GM18507 (cell line): ENCODE measurements at places on chromosomes 11 and 22.
A peak's percentile ranks its signal among the peaks of the same experiment; 100 is the strongest.

- no peak for DNase-seq
Measured at GRCh38 chr11:24386546-24387397, 110.1 kb upstream of the LUZP2 start.

- no peak for DNase-seq
Measured at GRCh38 chr11:17744151-17744940, 9.8 kb downstream of the KCNC1 start.

GRCh38 chr11:47668665-47669064 is 26.3 kb upstream of the MTCH2 start:
- no peak for DNase-seq

GRCh38 chr22:47295982-47296381 is 533.5 kb downstream of the TBC1D22A start:
- DNase-seq = no peak

- DNase-seq = no peak
Measured at GRCh38 chr11:23490557-23491235, 630.4 kb upstream of the CCDC179 start.

DNA sequence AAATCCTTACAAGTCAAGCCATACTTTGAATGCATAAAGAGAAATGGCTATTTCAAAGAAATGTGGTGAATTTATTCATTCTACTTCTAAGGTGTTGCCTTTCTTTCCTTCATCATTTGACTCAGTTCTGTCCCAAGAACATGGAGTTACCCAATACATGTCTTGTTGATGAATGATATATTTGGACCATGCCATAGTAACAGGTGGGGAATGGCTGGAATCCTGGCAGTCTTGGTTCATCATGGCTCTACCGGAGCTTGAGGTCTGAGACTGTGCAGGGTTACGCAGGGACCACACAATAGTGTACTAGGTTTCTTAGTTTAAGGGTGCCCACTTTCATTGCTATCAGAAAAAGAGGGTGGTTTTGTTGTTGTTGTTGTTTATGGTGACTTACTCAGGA is 40.3 kb upstream of the MPEG1 start:
- no peak for DNase-seq

- DNase-seq = no peak
Measured at GRCh38 chr22:35840302-35840739, 122.6 kb downstream of the APOL5 start.

DNA sequence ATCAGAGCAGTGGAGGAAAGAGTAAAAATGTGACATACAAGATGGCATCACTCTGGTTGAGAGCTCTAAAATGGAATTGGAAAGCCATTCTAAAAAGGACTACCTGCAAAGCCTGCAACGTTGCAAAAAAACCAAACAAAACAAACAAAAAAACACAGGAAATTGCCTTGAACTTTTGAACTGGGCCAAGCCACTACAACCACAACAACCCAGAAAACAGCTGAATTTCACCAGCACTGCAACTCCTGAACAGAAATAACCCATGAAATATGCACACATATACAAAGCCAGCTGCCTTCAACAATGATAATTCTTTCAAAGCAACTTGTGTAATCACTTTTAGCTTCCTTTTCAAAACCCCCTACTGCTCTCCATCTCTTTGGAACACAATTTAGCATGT is 326.6 kb upstream of the LRRC4C start:
- DNase-seq = no peak

- DNase-seq = no peak
Measured at GRCh38 chr11:67525275-67525976, 2.2 kb upstream of the CABP2 start.

GRCh38 chr22:27603800-27604144 is 197.8 kb downstream of the MN1 start:
- DNase-seq = no peak

DNA sequence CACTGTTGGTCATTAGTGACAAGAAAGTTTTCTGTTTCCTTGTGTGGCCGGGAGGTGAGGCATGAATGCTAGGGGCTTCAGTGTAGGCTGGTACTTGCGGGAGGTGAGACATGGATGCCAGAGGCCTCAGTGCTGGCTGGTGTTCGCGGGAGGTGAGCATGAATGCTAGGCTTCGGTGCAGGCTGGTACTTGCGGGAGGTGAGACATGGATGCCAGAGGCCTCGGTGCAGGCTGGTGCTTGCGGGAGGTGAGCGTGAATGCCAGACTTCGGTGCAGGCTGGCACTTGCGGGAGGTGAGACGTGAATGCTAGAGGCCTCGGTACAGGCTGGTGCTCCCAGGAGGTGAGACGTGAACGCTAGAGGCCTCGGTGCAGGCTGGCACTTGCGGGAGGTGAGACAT is 48.4 kb downstream of the ANO1 start:
- no peak for DNase-seq

- DNase-seq = no peak
Measured at GRCh38 chr11:16099343-16099900, 256.9 kb downstream of the SOX6 start.

DNA sequence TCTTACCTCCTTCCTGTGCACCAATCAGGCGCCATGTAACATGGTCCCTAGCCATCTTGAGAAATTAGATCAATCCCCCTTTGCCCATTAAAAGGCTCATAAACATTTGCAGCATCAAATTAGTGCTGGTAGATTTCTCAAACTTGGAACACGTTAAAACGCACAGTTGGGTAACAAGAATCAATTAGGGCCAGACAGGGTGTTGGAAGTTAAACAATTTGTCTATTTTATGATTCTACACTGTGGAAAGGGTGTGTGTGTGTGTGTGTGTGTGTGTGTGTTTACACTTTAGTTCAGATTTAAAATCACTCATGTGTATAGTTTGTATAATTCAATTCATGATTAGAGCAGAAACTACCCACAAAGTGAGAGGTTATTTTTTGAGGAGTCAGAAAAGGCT is 682.0 kb downstream of the OPCML start:
- DNase-seq = no peak

GRCh38 chr11:31355131-31355530 is 14.4 kb downstream of the DCDC1 start:
- no peak for DNase-seq

DNA sequence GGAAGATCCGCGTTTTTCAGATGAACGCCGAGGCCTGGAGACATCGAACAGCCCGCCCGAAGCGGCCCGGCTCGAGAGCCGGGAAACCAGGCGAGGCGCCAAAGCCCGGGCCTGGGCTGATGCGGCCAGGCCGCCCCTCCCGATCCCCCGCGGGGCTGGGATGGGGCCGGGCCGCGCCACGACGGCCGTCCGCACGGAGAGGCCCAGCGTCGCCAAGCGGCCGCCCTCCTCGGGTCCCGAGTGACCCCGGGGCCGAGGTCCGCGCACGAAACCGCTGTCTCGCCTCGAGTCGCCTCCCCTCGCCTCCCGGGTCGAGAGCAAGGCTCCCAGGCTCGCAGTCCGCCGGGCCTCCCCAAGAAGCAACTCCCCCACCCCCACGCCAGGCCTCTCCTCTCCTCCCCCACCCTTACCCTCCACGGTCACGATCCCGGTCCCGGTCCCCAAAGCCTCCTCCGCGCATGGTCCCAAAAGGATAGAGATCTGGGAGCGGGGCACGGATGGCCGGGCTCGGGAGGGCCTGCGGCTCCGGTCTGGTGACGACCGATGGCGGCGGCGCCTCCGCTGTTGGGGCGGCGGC is 482 bp downstream of the DDX17 start:
- peak; percentile 12 for DNase-seq

DNA sequence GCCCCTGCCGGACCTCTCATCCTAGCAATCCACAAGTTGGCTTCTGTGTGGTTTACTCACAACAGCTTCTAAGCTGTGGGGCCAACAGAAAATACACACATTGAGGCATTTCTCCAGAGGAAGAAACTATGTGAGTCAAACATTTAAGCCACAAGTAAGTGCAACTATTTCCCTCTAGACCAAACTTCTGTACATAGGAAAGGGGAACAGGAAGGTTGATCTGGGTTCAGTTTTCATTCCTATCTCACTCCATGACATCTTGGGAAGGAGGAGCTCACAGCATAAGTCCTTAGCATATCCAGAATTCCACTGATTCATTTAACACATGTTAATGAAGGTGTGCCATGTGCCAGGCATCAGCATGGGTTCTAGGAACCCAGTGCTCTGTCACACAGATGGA is 72.8 kb upstream of the PICALM start:
- no peak for DNase-seq

DNA sequence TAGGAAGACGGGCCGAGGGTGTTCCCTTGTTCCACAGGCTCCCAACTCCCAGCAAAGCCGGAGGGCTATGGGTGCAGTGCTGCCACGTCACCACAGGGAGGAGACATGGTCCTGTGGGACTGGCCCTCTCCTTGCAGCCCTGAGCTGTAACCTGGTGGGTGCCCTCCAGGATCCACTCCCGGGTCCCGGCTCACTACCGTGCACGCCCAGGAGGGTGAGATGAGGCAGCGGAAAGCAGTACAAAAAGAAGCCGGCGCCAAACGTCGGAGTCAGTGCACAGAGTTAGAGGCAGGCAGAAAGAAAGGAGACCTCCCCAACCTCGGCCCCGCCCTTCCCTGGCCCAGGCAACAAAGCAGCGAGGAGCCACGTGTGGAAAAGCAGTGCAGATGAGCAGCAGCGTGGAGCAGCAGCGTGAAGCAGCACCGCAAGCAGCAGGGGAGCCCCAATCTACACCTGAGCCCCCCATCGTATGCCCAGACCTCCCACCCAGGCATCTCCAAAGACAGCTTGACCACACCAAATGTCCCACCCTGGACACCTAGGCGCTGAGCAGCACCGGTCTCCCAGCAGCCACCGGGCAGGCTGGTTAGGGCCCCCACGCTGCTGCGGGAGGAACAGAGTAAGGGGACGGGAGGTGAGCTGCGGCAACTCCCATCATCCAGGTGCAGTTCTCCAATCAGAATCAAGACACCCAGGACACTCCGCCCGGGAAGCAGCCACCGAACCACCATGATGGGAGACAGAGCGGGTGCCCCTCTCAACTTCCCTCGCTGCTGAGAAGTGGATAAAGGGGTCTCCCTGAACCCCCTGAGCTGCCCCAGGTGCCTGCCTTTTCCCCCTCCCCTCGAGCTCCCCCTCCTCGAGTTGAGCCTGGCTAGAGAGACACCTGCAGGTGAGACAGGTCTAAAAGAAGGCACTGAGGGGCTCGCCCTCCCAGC is 28.8 kb downstream of the IGSF9B start:
- DNase-seq = peak; percentile 48

DNA sequence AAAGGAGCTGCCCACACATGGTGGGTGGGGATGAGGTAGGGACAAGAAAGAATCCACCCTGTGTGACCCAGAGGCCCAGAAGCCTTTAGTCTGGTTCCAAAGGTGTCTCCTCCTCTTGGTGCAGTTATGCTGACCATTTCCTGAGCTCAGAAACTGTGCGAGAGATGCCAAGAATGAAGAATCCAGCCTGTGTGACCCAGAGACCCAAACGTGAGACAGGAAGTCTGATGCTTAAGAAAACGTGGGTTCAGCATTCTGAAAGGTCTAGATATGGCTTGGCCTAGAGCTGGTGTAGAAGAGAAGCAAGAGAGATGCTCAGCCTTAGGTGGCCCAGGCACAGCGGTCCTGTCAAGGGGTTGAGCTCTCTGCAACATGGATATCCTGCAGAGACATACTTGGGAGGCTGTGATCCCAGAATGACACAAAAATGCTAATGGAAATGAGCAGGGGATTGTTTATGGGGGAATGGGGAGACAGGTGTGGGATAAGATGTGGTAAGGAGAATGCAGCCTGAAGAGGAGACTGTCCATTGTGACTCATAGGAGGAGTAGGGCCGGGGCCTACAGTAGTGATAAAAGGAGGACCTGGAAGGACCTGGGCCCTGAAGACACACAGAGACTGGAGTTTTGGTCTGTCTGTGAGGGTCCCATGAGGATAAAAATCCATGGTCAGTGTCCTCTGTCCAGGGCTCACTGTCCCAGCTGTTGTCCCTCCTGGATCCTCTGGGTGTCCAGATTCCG is 79.0 kb downstream of the ZNF280B start:
- DNase-seq = no peak

DNA sequence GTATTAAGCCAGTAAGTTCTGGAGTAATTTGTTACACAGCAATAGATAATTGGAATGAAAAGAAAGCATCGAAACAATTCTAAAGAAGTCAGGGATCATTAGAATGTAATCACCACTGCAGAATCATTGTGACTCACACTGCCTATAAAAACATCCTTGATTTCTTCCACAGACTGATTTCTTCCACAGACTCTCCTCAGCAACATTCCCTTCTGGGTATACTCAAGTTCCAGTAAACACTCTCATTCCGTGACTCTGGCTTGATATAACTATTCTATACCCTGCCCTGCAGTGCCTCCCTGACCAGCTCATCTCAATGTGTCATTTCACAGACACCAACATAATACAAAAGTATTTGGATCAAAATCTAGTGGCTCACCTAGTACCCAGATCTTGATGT is 120.5 kb downstream of the BBOX1 start:
- no peak for DNase-seq

DNA sequence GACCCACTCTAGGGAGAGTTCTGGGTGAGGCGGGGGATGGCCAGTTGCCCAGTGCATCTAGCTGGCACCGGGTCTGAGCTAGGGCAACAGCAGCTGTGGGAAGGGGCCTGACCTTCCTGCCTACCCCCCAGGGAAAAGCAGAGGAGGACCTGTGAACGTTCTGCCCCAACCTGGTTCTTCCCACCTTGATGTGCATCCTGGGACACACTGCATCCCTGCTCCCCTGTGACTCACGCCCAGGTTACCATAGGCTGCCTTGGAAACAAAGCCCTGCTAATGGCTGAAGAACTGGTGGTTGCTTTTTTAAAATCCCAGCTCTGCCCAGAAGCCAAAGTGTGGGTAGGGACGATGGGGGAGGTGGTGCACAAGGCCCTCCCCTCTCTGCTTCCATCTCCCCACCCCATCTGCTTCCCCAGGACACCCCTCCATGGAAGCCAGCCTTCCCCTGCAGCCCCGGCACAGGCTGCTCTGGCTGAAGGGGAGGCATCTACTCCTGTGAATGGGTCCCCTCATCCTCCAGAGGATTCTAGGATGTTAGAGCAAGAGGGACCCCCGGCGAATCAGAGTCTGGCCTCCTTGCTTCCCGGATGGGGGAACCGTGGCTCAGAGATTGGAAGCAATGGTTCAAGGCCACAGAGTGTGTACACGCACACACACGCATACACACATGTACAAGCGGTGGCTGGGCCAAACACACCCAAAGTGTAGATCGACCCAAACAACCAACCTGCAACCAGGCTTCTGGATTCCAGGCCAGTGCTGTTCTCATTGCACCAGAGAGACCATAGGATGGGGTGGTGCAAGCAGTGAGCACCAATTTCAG is 7.6 kb upstream of the C11orf96 start:
- DNase-seq = no peak

GRCh38 chr11:27777033-27777432 is 76.8 kb upstream of the BDNF start:
- DNase-seq = no peak

GRCh38 chr11:87019613-87020271 is 18.0 kb upstream of the TMEM135 start:
- DNase-seq = no peak

DNA sequence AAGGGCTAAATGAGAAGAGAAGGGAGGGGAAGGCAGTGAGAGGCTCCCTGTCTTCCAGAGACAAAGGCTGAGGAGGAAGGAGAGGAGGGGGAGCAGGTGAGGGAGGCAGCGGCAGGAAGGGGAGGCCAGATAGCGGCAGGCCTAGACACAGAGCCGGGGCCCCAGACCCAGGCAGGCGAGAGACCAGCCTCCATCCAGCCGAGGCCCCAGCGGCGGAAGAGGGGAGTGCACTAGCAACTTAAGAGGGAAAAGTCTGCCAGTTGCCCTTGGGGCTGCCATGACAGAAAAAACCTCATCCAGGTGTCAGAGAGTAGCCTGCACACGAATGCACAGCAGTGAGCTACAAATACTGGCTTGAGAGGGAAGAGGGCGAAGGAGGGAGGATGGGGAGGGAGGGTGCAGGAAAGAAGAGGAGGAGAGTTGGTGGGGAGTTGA is 46.7 kb downstream of the IGLL1 start:
- no peak for DNase-seq
